ENCODE measurements at places on chromosomes 5 and 9. TPM values are rescaled to one million over a fixed set of nuclear protein-coding genes. Genes with fewer than 3 reads are reported as not detected.

DBH gene
- polyA plus RNA-seq, result not detected

CDKN2A gene
- polyA plus RNA-seq, result 4.8 TPM

GRCh38 chr5:123701511-123702200 is 189.7 kb downstream of the CSNK1G3 start:
- no peaks in the 10 kb centered on the region for H3K4me1 ChIP-seq
- DNase-seq, result no peak
- no peaks in the 10 kb centered on the region for H3K27me3 ChIP-seq

- no peaks in the 10 kb centered on the region for H3K4me1 ChIP-seq
- no peak overlapping the region for H3K27ac ChIP-seq
- H3K36me3 ChIP-seq, result no peaks in the 10 kb centered on the region
- no peak overlapping the region for H3K4me3 ChIP-seq
- no peak for DNase-seq
Observed at GRCh38 chr9:79264041-79264440, 307.7 kb upstream of the TLE4 start.

SLC6A19 gene
- polyA plus RNA-seq, result not detected

- no peak for DNase-seq
- no peak overlapping the region for H3K27ac ChIP-seq
- H3K27me3 ChIP-seq, result no peaks in the 10 kb centered on the region
- H3K4me1 ChIP-seq, result no peaks in the 10 kb centered on the region
Observed at GRCh38 chr9:14027116-14027800, 286.7 kb downstream of the NFIB start.

LEAP2 gene
- 51.9 TPM for polyA plus RNA-seq

GRCh38 chr5:140043508-140043872 is 391 bp upstream of the NRG2 start:
- no peaks in the 10 kb centered on the region for H3K36me3 ChIP-seq
- H3K4me3 ChIP-seq, result peak overlapping the region; percentile 70
- peaks cover 53% of the 10 kb centered on the region for H3K27me3 ChIP-seq
- peaks cover 6% of the 10 kb centered on the region for H3K4me1 ChIP-seq
- DNase-seq, result no peak
- H3K27ac ChIP-seq, result no peak overlapping the region

- H3K27me3 ChIP-seq, result no peaks in the 10 kb centered on the region
- no peak for DNase-seq
- H3K36me3 ChIP-seq, result no peaks in the 10 kb centered on the region
Observed at GRCh38 chr5:54616518-54617220, 99.1 kb downstream of the SNX18 start.

DNA sequence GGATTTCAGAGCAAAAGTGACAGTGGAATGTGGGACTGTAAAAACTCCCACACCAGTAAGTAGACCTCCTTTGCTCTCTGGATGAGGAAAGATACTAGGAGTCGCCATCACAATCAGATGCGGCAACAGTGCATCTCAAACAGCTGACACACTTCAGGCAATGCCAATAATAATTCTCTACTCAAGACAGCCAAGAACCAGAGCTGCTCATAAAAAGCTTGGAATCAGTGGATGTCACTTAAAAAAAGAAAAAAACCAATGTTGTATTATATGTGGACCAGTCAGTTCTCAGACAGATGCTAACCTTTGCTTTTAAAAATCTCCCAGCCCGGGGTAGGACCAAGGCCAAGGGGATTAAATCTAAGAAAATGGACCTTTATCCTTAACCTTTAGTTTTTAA is 185.0 kb downstream of the GNA14 start:
- H3K4me3 ChIP-seq, result no peak overlapping the region
- H3K36me3 ChIP-seq, result no peaks in the 10 kb centered on the region
- H3K4me1 ChIP-seq, result peaks cover 7% of the 10 kb centered on the region
- no peaks in the 10 kb centered on the region for H3K27me3 ChIP-seq
- no peak overlapping the region for H3K27ac ChIP-seq

SOX30 gene
- not detected for polyA plus RNA-seq

TAF11L10 gene
- polyA plus RNA-seq, result not detected

PTGR1 gene
- 5.0 TPM for polyA plus RNA-seq

DMRT2 gene
- polyA plus RNA-seq, result not detected

GRCh38 chr5:123204251-123204650 is 115.2 kb downstream of the PRDM6 start:
- no peaks in the 10 kb centered on the region for H3K36me3 ChIP-seq
- H3K27ac ChIP-seq, result no peak overlapping the region
- H3K27me3 ChIP-seq, result no peaks in the 10 kb centered on the region
- H3K4me1 ChIP-seq, result no peaks in the 10 kb centered on the region
- DNase-seq, result no peak

LRRTM2 gene
- not detected for polyA plus RNA-seq

- DNase-seq, result no peak
- H3K27me3 ChIP-seq, result no peaks in the 10 kb centered on the region
- no peaks in the 10 kb centered on the region for H3K4me1 ChIP-seq
- no peak overlapping the region for H3K4me3 ChIP-seq
Observed at GRCh38 chr5:160183075-160183474, 46.2 kb upstream of the FABP6 start.

DNA sequence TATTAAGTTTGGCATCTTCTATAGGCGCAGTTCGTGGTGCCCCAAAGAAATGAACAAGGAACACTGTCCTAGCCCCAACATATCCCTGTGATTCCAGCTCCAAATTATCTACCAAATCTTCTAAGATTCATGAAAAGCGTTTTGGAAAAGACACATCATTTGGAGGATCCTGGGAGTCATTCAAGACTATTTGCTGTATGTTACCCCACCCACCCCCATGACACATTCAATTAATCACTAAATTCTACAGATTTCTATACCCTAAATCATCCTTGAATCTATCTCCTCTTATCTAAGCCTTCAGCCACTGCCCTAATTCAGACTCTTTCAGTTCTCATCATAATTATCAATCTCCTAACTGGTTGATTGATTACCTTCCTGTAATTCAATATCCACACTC is 5.5 kb upstream of the RUSC2 start:
- no peak overlapping the region for H3K27ac ChIP-seq
- H3K4me1 ChIP-seq, result peaks cover 18% of the 10 kb centered on the region
- no peak for DNase-seq
- H3K4me3 ChIP-seq, result no peak overlapping the region
- H3K27me3 ChIP-seq, result no peaks in the 10 kb centered on the region
- no peaks in the 10 kb centered on the region for H3K36me3 ChIP-seq

SLC6A18 gene
- polyA plus RNA-seq, result not detected

- DNase-seq, result no peak
- no peaks in the 10 kb centered on the region for H3K27me3 ChIP-seq
- no peak overlapping the region for H3K27ac ChIP-seq
Observed at GRCh38 chr5:160537116-160537515, 115.5 kb downstream of the PTTG1 start.

PGGT1B gene
- 2.9 TPM for polyA plus RNA-seq

GRCh38 chr5:97534166-97534565 is 351.1 kb upstream of the RIOK2 start:
- H3K36me3 ChIP-seq, result no peaks in the 10 kb centered on the region
- no peaks in the 10 kb centered on the region for H3K27me3 ChIP-seq
- no peak overlapping the region for H3K27ac ChIP-seq
- peak; percentile 42 for DNase-seq
- H3K4me3 ChIP-seq, result no peak overlapping the region
